ENCODE measurements at places on chromosomes 7 and 10. TPM values are rescaled to one million over a fixed set of nuclear protein-coding genes. Genes with fewer than 3 reads are reported as not detected.

HOXA4 gene
- not detected for total RNA-seq

AKR1E2 gene
- total RNA-seq = 74.2 TPM

ABLIM1 gene
- 51.4 TPM for total RNA-seq

TEX36 gene
- total RNA-seq = 0.41 TPM

ACTR3C gene
- 5.3 TPM for total RNA-seq

KCND2 gene
- 51.8 TPM for total RNA-seq

GRM8 gene
- total RNA-seq = 2.9 TPM

DNA sequence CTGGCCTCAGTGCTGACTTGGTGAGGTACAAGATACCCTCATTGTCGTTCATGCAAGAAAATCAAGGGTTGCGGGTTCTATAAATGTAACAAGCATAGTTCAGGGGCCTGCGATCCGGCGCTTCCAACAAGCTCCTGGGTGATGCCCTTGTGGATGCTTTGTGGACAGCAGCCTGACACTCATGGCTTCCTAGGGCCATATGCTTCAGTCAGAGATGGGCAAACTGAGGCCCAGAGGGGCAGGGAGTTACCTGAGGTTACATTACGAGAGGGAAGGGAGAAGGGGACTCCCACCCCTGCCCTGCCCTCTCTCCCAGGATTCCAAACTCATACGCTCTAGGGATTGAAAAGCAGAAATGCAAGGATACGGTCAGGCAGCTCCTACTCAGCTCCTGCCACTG, 296.3 kb upstream of the ZMIZ1 start:
- DNase-seq = no peak

DNA sequence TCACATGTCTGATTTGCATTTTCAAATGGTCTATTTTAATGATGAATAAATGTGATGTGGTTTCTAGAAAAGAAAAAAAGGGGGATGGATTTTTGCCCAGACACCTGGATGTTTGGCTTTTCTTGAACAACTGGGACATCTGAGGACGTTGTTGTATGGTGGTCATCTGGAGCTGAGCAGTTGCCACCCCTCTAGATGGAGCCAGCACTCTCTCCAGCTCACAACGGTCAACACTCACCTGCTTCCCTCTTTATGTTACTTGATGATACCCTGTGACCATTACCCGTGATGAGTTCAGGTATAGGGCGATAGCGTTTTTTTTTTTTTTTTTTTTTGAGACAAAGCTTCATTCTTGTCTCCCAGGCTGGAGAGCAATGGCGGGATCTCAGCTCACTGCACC, 30.1 kb upstream of the PAXIP1 start:
- no peak for DNase-seq

GRCh38 chr10:1141701-1142100, 85.5 kb downstream of the WDR37 start:
- no peak for DNase-seq

DNA sequence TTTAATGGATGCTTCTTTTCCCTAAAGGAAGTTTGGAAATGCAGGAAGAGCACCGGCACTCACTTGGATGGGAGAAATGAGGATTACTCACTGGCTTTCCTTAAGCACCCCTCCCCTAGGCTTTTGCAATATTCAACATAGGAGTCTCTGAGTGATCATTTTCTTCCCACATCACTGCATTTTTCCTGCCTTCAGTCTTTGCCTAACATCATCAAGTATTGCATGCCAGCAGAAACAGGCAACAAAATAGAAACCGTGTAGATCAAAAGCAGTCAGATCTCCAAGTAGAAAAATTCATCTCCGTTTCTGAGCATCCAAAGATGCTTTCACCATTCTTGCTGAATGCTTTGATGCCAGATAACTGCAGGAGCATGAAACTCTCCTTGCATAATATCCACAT, 119.9 kb downstream of the ADCYAP1R1 start:
- DNase-seq = no peak

DNA sequence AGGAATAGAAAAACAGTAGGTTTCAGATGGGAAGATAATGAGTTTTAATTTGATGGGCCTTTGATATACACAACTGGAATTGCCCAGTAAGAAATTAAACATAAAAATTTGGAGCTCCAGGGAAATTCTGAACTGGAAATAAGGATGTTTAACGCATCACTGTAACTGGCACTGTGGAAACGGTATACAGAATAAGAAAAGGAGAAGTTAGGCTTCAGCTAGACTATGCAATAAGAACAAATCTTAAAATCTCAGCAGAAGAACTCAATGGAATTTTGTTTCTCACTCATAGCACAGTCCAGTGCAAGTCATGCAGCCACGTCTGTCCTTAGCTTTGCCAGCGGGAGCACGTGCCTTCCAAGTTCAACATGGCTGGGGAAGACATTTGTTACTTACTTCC, 52.9 kb upstream of the FGL2 start:
- no peak for DNase-seq

DNA sequence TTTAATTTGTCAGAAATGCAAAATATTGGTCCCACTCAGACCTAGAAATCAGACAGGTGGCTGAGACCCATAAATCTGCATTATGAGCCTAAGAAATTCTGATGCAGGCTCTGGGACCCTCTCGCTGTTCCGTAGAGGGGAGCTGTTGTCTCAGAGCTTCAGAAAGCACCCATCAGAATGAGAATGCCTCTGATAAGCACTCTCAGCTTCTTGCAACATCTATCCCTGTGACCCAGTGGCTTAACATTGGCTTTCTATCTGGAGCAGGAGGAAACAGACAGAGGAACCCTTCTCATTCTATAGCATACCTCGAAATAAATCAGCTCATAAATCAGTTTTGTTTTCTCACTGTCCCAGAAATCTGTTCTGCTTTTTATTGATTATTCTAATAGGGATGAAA, 184.6 kb upstream of the SP4 start:
- no peak for DNase-seq

GRCh38 chr10:30448092-30448491, 14.1 kb downstream of the MAP3K8 start:
- no peak for DNase-seq

GRCh38 chr7:64887756-64888508, 15.1 kb upstream of the ZNF273 start:
- peak; percentile 29 for DNase-seq

DNA sequence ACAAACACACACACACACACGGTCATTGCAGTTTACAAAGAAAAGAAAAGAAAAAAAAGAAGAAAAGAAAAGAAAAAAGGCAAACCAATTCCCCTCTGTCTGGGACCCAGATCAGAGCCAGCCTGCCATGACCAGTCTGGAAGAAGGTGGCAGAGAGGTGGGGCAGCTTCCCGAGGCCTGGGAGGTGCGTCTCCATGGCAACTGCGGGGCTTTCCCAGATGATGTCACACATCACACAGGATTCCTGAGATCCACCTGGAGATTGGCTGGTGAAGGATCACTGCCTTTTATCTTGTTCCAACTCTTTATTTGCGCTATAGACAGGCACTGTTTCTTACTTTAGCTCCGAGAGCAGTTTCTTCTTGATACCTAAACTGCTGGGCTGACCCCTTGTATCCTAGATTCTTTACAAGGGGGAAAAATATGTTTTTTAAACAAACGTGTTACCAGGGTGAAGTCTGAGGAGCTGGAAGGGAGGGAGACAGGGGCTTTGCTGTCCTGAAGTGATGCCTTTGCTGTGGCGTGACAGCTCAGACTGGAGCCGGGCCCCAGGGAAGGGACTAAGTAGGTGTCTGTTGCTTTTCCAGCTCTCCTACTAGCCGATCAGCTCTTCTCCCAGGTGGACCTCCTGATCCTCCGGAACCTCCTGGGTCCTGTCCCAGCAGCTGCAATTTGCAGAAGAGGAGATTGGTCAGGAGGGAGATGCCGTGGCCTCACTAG, 298.5 kb downstream of the KLF6 start:
- DNase-seq = no peak

DNA sequence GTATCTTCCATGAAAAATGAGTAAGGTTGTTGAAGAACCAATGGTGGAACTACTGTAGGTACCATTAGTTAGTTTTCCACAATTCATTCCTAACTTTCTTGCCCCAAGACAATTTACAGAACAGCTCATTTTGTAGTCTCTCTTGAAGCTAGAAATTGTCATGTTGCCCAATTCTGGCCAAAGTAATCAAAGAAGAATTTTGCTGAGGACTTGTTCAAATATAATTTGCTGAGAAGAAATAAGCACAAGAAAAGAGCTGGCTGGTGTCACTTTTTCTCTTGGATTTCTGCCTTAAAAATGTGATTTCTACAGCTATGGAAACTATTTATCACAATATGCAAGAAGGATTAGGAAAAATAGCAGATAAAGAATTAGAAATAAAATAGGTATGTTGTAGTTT, 199.2 kb upstream of the SEMA3A start:
- no peak for DNase-seq

DNA sequence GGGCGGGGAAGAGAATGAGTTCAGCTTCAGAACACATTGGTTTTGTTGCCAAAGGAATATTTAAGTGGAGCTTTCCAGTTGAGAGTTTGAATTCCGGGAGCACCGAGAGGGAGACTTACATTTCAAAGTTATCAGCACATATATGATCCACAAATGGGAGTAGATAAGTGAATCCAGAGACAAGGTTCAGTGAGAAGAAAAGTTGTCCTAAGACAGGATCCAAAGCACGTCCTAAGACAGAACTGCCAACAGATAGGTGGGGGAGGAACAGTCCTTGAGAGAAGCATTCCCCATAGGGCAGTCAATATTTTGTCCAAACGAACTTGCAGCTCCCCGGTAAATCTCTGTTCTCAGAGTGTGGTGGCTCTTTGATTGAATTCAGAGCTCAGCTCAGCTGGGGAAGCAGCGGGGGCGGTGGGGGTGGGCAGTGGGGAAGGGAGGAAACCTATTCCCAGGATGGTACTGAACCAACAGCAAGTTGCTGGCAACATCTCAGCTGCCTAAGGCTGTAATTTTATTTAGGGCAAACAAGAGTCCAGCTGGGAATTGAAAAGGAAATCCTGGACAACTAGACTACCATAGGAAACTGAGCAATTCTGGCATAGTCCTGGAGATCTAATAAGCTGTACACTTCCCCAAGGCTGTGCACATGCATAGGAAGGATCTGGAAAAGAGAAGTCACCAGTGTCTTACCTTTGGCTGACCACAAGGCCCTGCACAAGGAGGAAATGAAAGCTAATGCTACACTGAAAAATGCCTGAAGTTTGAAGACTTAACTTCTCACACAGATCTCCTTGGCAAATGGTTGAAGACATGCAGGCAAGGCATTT, 94.2 kb upstream of the CXCL12 start:
- peak; percentile 6 for DNase-seq

GRCh38 chr7:157996359-157997079, 591.1 kb downstream of the PTPRN2 start:
- no peak for DNase-seq

DNA sequence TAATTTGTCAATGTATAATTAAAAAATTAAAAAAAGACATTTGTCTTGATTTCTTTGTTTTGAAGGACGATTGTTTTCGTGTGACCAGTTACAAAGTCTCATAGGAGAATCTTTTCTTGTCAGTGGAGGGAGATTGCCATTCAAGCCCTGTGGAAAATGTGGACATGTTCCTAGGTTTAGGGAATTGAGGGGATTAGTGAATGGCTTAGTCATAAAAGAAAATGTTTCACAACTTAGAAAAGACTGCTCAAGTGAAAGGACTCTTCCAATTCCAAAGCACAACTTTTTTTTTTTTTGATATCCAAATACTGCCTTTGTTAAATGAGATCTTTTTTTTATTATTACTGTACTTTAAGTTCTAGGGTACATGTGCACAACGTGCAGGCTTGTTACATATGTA, 140.7 kb upstream of the HABP2 start:
- no peak for DNase-seq

DNA sequence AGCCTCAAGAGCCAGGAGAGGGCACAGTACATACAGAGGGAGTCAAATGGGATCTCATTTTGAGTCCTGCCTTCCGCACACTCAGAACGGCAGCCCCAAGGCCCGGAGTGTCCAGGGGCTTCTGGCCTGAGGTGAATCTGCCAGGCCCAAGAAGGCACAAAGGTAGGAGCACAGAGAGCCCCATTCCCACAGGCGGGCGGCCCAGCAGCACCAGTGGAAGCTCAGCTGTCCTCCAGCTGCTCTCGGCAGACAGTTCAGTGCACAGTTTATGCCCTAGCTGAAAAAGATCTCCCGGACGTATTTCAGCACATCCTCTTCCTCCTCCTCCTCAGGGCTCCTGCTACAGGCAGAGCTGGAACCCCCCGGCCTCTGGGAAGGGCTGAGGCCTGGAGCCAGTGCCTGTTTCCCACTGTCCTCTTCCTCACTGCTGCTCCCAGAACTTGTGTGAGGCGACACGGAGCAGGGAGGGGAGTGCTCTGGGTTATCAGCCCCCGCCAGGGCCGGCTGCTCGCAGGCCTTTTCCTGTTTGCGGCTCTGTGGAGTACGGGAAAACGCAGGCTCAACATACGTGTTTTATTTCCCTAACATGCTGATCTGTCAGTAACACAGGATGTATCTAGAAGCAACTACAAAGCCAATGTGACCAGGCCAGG, 4.0 kb downstream of the CYREN start:
- DNase-seq = no peak

DNA sequence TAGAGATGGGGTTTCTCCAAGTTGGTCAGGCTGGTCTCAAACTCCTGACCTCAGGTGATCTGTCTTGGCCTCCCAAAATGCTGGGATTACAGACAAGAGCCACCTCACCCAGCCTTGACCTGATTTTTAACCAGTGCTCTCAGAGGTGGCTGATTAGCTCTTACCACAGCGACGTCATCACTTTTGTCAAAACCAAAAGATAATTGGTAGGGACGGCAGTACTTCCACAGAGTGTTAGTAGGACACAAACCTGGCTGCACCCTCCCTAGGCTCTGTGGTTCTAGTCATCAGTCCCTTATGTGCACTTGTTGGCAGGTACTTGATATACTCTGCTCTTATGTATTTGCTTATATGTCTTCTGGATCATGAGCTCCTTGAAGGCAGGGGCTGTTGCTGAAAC, 74.0 kb downstream of the GPR141 start:
- no peak for DNase-seq

All from frontal cortex (tissue), 4 donors.